Stimulated activated CD4-positive, alpha-beta T cell treated with anti-CD3 and anti-CD28 coated beads, Interleukin-1b, Interleukin-23, amount 100 ng/mL, for 1 hour (primary cell): ENCODE measurements at places on chromosomes 1 and 21.

- no peak for DNase-seq
Observed at GRCh38 chr21:27580276-27580675, 613.4 kb upstream of the ADAMTS5 start.

- no peak for DNase-seq
Observed at GRCh38 chr1:167486090-167486824, 32.1 kb downstream of the CD247 start.

GRCh38 chr1:164780111-164780812 lies 221.3 kb downstream of the PBX1 start:
- DNase-seq, result no peak

- no peak for DNase-seq
Observed at GRCh38 chr1:96713649-96714048, 7.9 kb upstream of the PTBP2 start.

- DNase-seq, result no peak
Observed at GRCh38 chr1:113396102-113396501, 5.8 kb downstream of the MAGI3 start.

GRCh38 chr1:98044071-98044697 lies 123.3 kb upstream of the DPYD start:
- DNase-seq, result no peak

DNA sequence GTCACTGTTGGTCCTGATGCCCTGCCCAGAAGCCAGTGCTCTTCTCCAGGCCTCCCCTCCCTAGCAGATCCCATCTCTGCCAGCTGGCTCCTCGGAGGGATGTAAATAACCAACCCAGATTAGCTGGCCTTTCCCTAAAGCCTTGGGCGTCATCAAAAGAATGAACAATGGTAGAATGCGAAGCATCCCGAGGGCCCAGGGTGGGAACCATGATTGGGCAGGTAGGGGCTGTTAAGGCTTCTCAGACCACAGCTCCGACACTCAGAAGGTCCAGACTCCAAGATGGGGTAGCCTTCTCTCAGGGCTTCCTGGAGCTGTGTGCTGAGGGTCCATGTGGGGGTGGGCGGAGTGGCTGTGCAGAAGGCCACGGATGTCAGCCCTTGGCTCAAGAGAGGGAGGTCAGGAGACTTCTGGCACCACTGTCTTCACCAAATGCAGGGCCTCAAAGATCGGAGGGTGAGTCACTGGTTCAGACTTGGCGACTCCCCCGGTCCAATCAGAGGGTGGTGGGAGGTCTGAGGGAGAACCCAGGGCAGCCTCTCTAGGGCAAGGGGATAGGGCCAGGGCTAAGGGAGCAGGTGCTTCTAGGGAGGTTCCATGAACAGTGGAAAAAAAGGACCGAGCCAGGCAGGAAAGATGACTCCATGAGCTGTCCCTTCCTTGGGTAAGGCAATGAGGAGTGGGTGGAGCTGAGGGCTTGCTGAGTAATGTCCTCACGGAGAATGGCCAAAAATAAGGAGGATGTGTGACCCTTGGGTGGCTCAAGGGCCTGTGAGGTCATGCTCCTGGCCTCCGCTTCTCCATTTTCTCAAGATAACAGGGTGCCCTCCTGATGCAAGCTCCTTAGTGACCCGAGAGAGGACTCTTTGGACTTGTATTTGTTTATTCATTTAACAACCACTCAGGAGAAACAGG lies 58.4 kb upstream of the EPS8L3 start:
- no peak for DNase-seq

GRCh38 chr1:23187637-23188036 lies 19.0 kb upstream of the LUZP1 start:
- DNase-seq, result no peak

DNA sequence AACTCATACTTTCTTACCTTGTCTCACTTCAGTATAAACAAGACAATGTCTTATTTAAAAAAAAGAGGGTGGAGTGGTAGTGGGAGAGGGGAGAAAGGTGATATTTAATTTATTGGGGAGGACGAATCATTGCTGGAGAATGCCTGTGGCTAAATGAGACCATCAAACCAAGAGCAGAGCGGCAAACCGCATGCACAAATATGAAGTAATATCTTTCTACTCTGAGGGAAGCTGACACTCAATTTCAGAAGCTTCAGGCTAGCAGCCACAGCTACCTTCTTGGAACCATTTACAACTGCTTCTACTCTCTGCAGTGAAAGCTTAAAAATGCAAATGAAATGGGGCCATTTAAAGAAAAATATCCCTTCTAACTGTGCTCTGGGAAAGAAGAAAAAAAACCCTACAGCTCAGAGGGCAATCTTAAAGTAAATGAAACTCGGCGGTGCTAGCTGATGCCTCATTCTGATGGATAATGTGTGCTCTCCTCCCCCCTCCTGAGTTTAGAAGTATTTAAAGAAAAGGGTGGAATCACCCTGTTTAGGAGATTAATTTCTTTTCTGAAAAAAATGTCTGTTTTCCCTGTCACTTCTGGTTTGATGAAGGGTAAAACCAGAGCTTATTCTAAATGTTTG lies 178.2 kb upstream of the CAMK1G start:
- DNase-seq, result no peak
